Neural progenitor cell (in vitro differentiated cells): ENCODE measurements at places on chromosomes 6 and 20.

- peaks cover 27% of the 10 kb centered on the region for H3K4me1 ChIP-seq
- H3K36me3 ChIP-seq: no peaks in the 10 kb centered on the region
- H3K27me3 ChIP-seq: peaks cover 9% of the 10 kb centered on the region
- no peak for DNase-seq
Observed at GRCh38 chr6:41937861-41938574, 3.6 kb downstream of the CCND3 start.

DNA sequence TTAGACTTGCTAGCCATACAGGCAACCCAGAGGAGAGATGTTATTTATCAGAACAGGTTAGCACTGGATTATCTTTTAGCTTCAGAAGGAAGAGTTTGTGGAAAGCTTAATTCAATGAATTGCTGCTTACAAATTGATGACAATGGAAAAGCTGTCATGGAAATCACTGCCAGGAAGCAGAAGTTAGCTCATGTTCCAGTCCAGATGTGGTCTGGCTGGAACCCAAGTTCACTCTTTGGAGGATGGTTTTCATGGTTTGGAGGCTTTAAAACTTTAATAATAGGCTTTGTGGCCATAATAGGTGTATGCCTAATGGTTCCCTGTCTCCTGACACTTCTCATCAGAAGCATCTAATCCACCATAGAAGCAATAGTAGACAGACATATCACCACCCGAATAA is 699.0 kb downstream of the PHF3 start:
- H3K4me3 ChIP-seq: no peak overlapping the region
- H3K27ac ChIP-seq: no peak overlapping the region

- no peak overlapping the region for H3K27ac ChIP-seq
- H3K4me3 ChIP-seq: no peak overlapping the region
- peaks cover 42% of the 10 kb centered on the region for H3K36me3 ChIP-seq
- no peak for DNase-seq
- H3K4me1 ChIP-seq: no peaks in the 10 kb centered on the region
Observed at GRCh38 chr20:31780839-31781238, 38.3 kb upstream of the MYLK2 start.

- H3K27me3 ChIP-seq: no peaks in the 10 kb centered on the region
- no peak overlapping the region for H3K27ac ChIP-seq
- H3K4me1 ChIP-seq: peaks cover 7% of the 10 kb centered on the region
Observed at GRCh38 chr20:61976644-61977418, 88.8 kb downstream of the TAF4 start.

GRCh38 chr6:112787371-112787770 is 440.2 kb downstream of the RFPL4B start:
- DNase-seq: no peak
- no peak overlapping the region for H3K4me3 ChIP-seq
- no peaks in the 10 kb centered on the region for H3K36me3 ChIP-seq
- no peak overlapping the region for H3K27ac ChIP-seq
- no peaks in the 10 kb centered on the region for H3K4me1 ChIP-seq

DNA sequence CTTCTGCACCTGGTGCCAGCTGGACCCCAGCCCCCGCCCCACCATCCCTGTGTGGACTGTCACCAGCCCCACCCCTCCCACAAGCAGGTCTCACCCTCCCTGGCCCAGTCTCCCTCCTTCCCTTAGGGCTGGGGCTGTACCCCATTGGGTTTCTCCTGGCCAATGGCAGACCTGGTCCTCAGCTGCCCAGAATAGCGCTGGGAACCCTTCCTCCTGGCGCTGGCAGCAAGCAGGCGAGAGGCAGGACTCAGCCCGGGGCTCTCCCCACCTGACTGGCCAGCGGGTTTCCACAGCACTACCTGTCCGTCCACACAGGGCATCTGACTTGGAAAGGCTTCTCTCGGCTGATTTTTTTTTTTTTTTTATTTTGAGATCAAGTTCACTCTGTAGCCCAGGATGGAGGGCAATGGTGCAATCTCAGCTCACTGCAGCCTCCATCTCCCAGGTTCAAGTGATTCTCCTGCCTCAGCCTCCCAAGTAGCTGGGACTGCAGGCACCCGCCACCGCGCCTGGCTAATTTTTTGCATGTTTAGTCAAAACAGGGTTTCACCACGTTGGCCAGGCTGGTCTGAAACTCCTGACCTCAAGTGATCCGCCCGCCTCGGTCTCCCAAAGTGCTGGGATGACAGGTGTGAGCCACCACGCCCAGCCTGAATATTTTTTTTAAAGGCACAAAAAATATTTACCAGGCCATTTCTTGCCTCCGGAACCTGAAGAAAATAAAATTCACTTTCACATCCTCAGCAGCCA is 21.6 kb upstream of the CHRNA4 start:
- peaks cover 9% of the 10 kb centered on the region for H3K4me1 ChIP-seq
- no peaks in the 10 kb centered on the region for H3K36me3 ChIP-seq
- H3K27ac ChIP-seq: no peak overlapping the region
- no peaks in the 10 kb centered on the region for H3K27me3 ChIP-seq
- DNase-seq: no peak

- H3K27me3 ChIP-seq: peaks cover 3% of the 10 kb centered on the region
- peak within 1 kb of the TSS; percentile 66 for H3K4me3 ChIP-seq
- DNase-seq: no peak
- no peaks in the 10 kb centered on the region for H3K36me3 ChIP-seq
- H3K27ac ChIP-seq: no peak within 1 kb of the TSS
- peaks cover 5% of the 10 kb centered on the region for H3K4me1 ChIP-seq
Observed at GRCh38 chr20:33662172-33662571, at the start of gene C20orf144. TSS of gene C20orf144 (plus strand) at chr20:33662327. CDS start at chr20:33662346, 19 bp downstream.

GRCh38 chr6:106163446-106163965 is 77.4 kb downstream of the PRDM1 start:
- peaks cover 39% of the 10 kb centered on the region for H3K4me1 ChIP-seq
- H3K27ac ChIP-seq: no peak overlapping the region
- no peak overlapping the region for H3K4me3 ChIP-seq
- H3K36me3 ChIP-seq: no peaks in the 10 kb centered on the region

DNA sequence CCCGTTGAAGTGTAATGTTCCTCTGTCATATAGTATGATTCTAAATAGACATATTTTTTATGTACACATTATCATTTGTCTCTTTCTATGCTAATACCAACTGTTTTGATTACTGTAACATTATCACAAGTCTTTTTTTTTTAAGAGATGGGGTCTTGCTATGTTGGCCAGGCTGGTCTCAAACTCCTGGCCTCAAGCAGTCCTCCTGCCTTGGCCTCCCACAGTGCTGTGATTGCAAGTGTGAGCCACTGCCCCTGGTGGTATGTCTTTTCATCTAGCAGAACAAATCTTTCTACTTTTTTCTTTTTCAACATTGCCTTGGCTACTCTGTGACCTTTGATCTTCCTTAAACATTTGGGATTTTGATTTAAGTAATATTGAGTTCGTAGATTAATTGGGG is 57.7 kb downstream of the SLX4IP start:
- H3K36me3 ChIP-seq: no peaks in the 10 kb centered on the region
- H3K4me3 ChIP-seq: no peak overlapping the region
- H3K4me1 ChIP-seq: peaks cover 37% of the 10 kb centered on the region

DNA sequence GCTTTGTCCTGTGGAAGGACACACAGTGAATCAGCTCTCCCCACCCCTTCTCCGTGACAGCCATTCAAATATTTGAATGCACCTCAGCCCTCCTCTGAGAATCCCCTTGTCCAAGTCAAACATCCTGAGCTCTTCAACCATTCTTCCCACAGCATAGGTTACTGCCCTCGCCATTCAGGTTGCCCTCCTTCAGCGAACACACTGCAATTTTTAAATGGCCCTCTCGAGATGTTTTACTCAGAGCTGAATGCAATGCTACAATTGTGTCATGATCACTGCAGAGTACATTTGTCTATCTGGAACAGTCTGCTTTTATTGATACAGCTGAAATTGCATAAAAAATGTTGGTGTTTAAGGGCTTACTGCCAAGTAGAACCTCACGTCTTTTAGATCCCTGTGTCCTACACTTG is 48.9 kb downstream of the SLC2A12 start:
- H3K36me3 ChIP-seq: no peaks in the 10 kb centered on the region
- DNase-seq: peak; percentile 65
- peaks cover 23% of the 10 kb centered on the region for H3K4me1 ChIP-seq
- peak overlapping the region; percentile 4 for H3K4me3 ChIP-seq
- no peaks in the 10 kb centered on the region for H3K27me3 ChIP-seq

- H3K27me3 ChIP-seq: peaks cover 48% of the 10 kb centered on the region
- H3K27ac ChIP-seq: no peak overlapping the region
- DNase-seq: peak; percentile 8
- H3K4me1 ChIP-seq: peaks cover 15% of the 10 kb centered on the region
- no peaks in the 10 kb centered on the region for H3K36me3 ChIP-seq
- no peak overlapping the region for H3K4me3 ChIP-seq
Observed at GRCh38 chr6:125753218-125753936, 3.9 kb downstream of the HEY2 start.

- no peak for DNase-seq
- no peak overlapping the region for H3K27ac ChIP-seq
- H3K4me3 ChIP-seq: no peak overlapping the region
- no peaks in the 10 kb centered on the region for H3K4me1 ChIP-seq
- H3K36me3 ChIP-seq: no peaks in the 10 kb centered on the region
Observed at GRCh38 chr6:68240726-68241125, 394.4 kb upstream of the ADGRB3 start.

DNA sequence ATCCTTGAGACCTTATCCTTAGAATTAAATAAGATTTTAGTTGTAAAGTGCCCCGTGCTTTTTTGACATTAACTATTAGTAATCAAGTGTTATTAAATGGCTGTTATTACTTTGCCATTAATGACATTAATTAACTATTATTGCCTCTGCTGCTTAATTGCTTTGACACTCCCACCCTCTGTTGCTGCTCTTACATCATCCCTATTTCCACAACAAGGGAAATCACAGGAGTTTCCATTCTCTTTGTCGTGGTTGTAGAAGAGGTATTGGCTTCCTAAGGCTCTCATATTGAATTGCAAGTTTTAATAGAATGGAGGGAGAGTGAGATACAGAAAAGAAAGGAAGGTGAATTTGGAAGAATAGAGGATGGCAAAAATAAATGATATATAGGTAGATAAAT is 545.8 kb downstream of the MMUT start:
- H3K27ac ChIP-seq: no peak overlapping the region
- no peaks in the 10 kb centered on the region for H3K27me3 ChIP-seq
- H3K4me3 ChIP-seq: no peak overlapping the region
- no peak for DNase-seq
- H3K36me3 ChIP-seq: no peaks in the 10 kb centered on the region
